GM23338 (cell line): ENCODE measurements at places on chromosomes 4 and X. TPM values are rescaled to one million over a fixed set of nuclear protein-coding genes. Genes with fewer than 3 reads are reported as not detected.

DNA sequence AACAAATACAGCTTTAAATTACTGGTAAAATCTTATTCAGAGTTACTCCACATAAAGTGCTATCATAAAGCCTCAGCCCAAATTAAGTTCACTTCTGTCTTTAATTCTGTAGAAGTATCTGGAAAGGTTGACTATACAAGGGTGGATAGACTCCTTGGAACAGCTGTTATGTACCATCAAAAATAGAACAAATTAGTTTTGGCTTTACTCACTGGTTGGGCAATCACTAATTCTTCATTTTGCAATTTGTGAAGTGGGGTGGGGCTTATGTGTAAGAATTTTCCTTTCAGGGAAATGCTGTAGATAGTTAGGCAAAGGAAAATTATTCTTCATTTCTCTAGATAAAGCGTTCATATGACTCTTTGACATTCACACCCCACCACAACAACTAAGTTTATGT, 7.8 kb downstream of the DIAPH2 start:
- H3K36me3 ChIP-seq, result no peaks in the 10 kb centered on the region
- no peak overlapping the region for H3K4me3 ChIP-seq
- H3K27ac ChIP-seq, result no peak overlapping the region

DNA sequence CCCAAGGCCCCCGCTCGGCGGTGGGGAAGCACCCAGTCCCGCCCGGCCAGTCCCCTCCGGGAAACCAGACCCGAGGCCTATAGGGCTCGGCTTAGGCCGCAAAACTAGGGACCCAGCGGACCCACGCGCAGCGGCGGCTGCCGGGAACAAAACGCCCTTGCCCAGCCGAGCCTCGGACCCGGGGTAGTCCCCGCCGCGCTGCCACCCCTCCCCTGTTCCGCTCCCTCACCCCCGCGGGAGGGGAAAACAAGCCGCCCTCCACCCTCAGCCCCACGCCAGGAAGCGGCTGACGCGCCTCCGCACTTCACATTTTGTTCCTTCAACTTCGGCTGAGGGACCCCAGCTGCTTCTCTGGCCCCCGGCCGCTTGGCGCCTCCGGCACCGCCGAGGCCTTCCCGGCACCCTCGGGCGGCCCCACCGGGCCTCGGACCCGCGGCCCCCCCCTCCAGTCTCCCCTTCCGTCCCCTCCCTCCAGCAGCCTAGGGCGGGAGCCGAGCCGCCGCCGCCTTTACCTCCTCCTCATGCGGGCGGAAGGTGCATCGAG, 694 bp downstream of the PDS5A start:
- 0 out of 2 replicates have a peak, but pooled peaks cover 7% of the 10 kb centered on the region for H3K4me1 ChIP-seq
- H3K27me3 ChIP-seq, result no peaks in the 10 kb centered on the region
- peaks cover 33% of the 10 kb centered on the region for H3K36me3 ChIP-seq
- DNase-seq, result peak; percentile 19
- peak overlapping the region; percentile 93 for H3K4me3 ChIP-seq

GRCh38 chrX:119755981-119756533, 2.3 kb upstream of the SOWAHD start:
- H3K4me1 ChIP-seq, result peaks cover 22% of the 10 kb centered on the region
- H3K27me3 ChIP-seq, result peaks cover 12% of the 10 kb centered on the region
- DNase-seq, result no peak
- no peak overlapping the region for H3K27ac ChIP-seq

GRCh38 chr4:69689599-69689998, 36.6 kb upstream of the UGT2A1 start:
- H3K4me3 ChIP-seq, result no peak overlapping the region
- no peak overlapping the region for H3K27ac ChIP-seq
- no peaks in the 10 kb centered on the region for H3K4me1 ChIP-seq
- DNase-seq, result peak; percentile 39
- H3K27me3 ChIP-seq, result no peaks in the 10 kb centered on the region

DNA sequence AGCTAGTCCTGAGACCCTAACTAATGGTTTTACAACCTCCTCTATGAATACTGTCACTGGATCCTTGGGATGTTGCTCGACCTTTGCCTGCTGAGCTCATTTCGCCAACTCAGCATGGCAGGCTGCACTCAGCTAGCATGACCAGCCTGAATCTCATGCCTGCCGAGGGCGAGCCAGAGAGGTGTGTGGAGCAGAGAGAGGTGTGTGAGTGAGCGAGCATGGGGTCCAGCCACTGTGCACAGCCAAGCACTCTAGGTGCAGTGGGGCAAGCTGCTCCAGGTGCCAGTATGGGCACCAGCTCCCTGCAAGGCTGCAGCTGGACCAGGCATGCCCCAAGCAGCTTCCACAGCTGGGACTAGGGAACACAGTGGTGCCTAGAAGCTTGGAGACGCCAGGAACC, 410.9 kb downstream of the PCDH10 start:
- H3K36me3 ChIP-seq, result no peaks in the 10 kb centered on the region
- DNase-seq, result no peak
- no peak overlapping the region for H3K4me3 ChIP-seq
- no peak overlapping the region for H3K27ac ChIP-seq
- H3K4me1 ChIP-seq, result no peaks in the 10 kb centered on the region
- no peaks in the 10 kb centered on the region for H3K27me3 ChIP-seq

DNA sequence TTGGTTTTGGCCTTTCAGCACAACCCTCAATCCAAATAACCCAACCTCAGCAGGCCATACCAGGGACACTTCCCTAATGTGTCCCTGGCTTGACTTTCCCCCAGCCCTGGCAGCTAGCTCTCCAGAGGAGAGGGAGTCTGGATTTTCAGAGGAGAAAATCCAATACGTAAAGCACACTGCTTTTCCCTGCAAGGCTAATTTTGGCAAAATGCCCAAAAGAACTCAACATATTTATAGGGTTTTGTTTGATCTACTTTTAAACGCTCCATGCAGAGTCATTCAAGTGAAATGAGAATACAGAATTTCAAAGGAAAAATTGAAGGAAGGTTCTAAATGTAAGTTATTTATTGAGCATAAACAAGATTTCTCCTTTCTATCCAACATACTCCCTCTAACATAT, 167.2 kb downstream of the SH3KBP1 start:
- H3K27ac ChIP-seq, result no peak overlapping the region
- no peak for DNase-seq
- no peaks in the 10 kb centered on the region for H3K27me3 ChIP-seq
- H3K4me3 ChIP-seq, result no peak overlapping the region
- H3K4me1 ChIP-seq, result no peaks in the 10 kb centered on the region
- H3K36me3 ChIP-seq, result no peaks in the 10 kb centered on the region

DNA sequence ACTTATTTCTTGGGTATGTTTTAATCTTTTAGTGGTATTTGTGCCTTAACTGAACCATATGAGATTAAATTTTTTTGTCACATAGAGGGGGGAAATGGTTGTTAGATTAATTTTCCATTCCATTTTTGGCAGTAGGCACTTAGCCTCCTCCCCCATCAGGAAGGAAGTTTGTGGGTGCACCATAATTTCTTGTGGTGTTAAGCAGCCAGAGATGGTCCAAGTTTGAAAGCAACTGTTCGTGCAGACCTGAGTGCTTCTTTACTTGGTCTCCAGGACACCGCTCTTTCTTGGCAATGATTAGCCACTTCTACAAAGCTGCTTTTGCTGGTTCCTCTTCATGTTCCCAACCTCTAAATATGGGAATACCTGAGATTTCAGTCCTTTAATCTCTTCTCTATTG, 92.7 kb upstream of the RPL34 start:
- no peak overlapping the region for H3K27ac ChIP-seq
- H3K27me3 ChIP-seq, result no peaks in the 10 kb centered on the region
- no peak overlapping the region for H3K4me3 ChIP-seq
- H3K36me3 ChIP-seq, result no peaks in the 10 kb centered on the region
- 0 out of 2 replicates have a peak, but pooled peaks cover 5% of the 10 kb centered on the region for H3K4me1 ChIP-seq

- no peaks in the 10 kb centered on the region for H3K36me3 ChIP-seq
- peak; percentile 47 for DNase-seq
- H3K27ac ChIP-seq, result 0 out of 2 replicates have a peak overlapping the region, but pooled peaks have one; percentile 26
- no peaks in the 10 kb centered on the region for H3K27me3 ChIP-seq
- H3K4me3 ChIP-seq, result no peak overlapping the region
These were observed 20.8 kb downstream of the IRF2 start for GRCh38 chr4:184453365-184454160.

- H3K27me3 ChIP-seq, result no peaks in the 10 kb centered on the region
- no peak for DNase-seq
- H3K27ac ChIP-seq, result no peak overlapping the region
- H3K4me1 ChIP-seq, result no peaks in the 10 kb centered on the region
- no peaks in the 10 kb centered on the region for H3K36me3 ChIP-seq
- H3K4me3 ChIP-seq, result no peak overlapping the region
These were observed 35.7 kb upstream of the DRD5 start for GRCh38 chr4:9745782-9746181.

GRCh38 chrX:137195296-137195695, 161.5 kb upstream of the GPR101 start:
- no peak overlapping the region for H3K27ac ChIP-seq
- no peak overlapping the region for H3K4me3 ChIP-seq
- no peaks in the 10 kb centered on the region for H3K4me1 ChIP-seq
- DNase-seq, result no peak
- H3K27me3 ChIP-seq, result no peaks in the 10 kb centered on the region

DNA sequence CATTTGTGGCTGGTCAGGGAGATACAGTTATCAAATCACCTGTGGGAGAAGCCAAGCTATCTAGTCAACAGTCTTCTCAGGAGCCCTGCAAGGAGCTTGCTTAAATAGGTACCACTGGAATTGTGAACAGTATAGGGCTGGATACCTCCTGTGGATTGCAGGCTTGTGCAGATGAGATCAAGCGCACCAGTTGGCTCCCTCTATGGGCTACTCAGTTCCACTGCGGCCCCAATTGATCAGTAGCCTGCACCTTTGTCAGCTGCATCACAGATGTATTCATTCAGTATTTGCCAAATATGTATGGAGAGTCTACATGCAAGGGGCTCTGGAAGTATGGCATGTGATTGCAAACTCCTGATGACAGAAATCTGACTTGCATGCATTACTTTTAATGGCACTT, 28.6 kb downstream of the TEX13A start:
- no peak overlapping the region for H3K27ac ChIP-seq
- no peaks in the 10 kb centered on the region for H3K36me3 ChIP-seq
- H3K27me3 ChIP-seq, result no peaks in the 10 kb centered on the region

DNA sequence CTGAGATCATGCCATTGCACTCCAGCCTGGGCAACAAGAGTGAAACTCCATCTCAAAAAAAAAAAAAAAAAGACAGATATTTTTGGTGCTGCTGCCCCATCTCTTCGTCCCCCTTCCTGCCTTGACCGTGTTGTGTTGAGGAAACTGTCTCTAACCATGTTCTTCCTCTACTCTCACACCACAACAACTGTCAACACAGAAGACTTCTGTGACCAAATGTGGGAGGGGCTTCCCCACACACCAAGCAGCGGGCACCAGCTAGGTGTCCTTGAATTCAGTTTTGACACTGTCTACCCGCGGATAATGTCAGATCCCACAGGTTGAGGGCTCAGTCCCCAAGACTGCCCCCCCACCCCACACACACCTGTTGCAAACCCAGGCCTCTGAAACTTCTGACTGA, 104.7 kb upstream of the BCOR start:
- no peak overlapping the region for H3K4me3 ChIP-seq
- no peak for DNase-seq
- no peaks in the 10 kb centered on the region for H3K36me3 ChIP-seq
- H3K27ac ChIP-seq, result no peak overlapping the region

- DNase-seq, result no peak
- H3K36me3 ChIP-seq, result no peaks in the 10 kb centered on the region
- no peak overlapping the region for H3K27ac ChIP-seq
These were observed 15.8 kb upstream of the IL21 start for GRCh38 chr4:122636697-122637096.

DNA sequence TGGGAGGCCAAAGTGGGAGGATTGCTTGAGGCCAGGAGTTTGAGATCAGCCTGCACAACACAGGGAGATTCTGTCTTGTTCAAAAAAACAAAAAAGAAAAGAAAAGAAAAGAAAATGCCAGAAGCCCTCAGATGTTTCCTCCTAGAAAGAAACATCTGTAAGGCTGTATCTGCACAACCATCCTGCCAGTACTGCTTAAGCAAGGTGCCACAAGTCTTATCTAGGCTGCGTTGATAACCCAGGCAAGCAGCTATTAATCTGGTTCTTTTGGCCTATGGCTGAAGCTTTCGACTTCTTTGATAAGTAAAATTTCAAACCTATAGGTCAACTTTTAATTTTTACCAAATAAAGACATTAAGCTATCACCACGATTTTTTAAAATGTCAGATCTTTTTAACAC, 3.1 kb downstream of the COX18 start:
- H3K4me1 ChIP-seq, result no peaks in the 10 kb centered on the region
- H3K36me3 ChIP-seq, result peaks cover 6% of the 10 kb centered on the region; the same call in 1 of the 2 replicates
- H3K27ac ChIP-seq, result no peak overlapping the region
- no peak for DNase-seq

DNA sequence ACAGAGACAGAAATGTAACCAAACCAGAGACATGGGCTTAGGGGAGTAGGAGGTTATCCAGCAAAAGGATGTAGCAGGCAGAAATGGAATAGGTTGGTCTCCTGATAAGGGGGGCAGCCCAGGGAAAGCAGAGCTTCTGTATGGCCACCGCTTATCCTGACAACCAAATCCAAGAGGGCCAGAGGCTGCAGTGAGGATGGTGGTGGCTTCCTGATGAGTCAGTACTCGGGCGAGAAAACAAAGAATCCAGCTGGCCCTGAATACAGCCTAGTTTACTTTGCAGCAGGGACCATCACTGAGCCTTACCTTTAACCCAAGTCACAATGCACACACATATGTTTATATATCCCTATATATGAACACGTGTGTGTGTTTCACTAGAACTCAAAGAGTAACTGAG, 129.7 kb upstream of the FTHL17 start:
- H3K27me3 ChIP-seq, result no peaks in the 10 kb centered on the region
- H3K27ac ChIP-seq, result no peak overlapping the region
- H3K4me1 ChIP-seq, result peaks cover 14% of the 10 kb centered on the region
- DNase-seq, result no peak

DNA sequence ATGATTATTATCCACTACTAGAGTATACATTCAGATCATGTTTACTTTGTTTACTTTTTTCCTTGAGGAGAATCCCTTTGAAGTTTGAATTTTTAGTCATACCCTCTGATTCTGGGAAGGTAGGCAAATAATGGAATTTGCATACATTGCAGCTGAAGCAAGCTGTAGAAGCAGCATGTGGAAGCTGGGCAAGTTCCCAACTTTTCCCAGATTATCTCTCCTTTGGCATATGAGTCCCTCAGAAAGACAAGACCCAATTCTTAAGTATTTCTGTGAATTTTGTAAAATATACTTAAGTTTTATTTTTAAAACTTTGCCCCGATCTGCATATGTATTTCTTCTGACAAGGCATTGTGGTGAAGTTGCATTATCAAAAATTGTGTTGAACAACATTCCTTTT, 94.9 kb downstream of the CNKSR2 start:
- no peaks in the 10 kb centered on the region for H3K36me3 ChIP-seq
- H3K4me3 ChIP-seq, result no peak overlapping the region
- H3K4me1 ChIP-seq, result peaks cover 8% of the 10 kb centered on the region; the same call in 1 of the 2 replicates

- no peaks in the 10 kb centered on the region for H3K4me1 ChIP-seq
- H3K27me3 ChIP-seq, result no peaks in the 10 kb centered on the region
- no peak overlapping the region for H3K27ac ChIP-seq
- H3K4me3 ChIP-seq, result no peak overlapping the region
- peak; percentile 12 for DNase-seq
These were observed 65.8 kb downstream of the BCOR start for GRCh38 chrX:40031911-40032310.

PLK4 gene
- total RNA-seq, result 37.3 and 38.7 TPM in 2 replicates

CENPE gene
- 25.2 and 42.2 TPM in 2 replicates for total RNA-seq

FHIP1A gene
- 95.8 and 108 TPM in 2 replicates for total RNA-seq

SLC39A8 gene
- 42.5 and 42.9 TPM in 2 replicates for total RNA-seq

GSPT2 gene
- total RNA-seq, result 19.5 and 21.6 TPM in 2 replicates

SORBS2 gene
- total RNA-seq, result 17.8 and 24.6 TPM in 2 replicates
